ACHN (cell line): ENCODE measurements at places on chromosomes 2 and 18.

- DNase-seq: no peak
These were observed 666.8 kb downstream of the ARHGAP15 start for GRCh38 chr2:143796051-143796450.

- no peak for DNase-seq
These were observed 40.9 kb downstream of the SCN9A start for GRCh38 chr2:166334805-166335204.

DNA sequence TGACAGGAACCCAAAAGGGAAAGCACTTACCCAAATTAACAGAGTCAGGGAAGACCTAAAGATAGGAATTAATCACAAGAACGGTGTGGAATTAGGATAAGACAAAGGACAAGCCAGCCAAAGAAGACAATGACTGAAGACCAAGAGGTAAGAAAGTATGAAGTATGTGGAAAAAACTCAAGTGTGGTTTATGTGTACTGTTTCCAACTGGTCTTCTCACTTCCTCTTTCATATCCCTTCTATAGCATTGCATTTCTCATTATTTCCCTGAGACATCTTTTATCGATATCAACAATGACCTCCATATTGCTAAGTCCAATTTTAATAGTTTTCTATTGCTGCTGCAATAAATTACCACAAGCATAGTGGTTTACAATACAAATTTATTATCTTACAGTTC is 313.5 kb upstream of the SLC39A10 start:
- no peak for DNase-seq

DNA sequence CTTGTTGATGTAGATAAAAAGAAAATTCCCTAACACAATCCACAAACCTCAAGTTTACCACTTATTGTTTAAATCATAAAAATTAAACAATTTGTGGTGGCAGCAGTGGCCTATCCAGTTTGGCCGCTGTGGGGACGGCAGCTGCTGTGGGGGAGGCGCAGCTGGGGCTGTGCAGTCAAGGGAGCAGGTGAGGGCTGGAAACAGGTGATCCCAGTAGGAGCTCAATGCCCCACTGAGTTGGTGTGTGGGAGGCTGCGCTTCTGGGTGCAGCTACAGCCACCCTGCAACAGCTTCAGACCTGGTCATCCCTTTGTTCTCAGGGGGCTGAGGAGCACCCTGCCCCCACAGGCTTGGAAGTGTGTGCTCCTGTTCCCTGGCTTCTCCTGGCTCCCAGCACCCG is 266.0 kb upstream of the FSIP2 start:
- DNase-seq: no peak

- DNase-seq: no peak
These were observed 297.2 kb downstream of the NDUFA10 start for GRCh38 chr2:239727776-239728600.

- DNase-seq: no peak
These were observed 3.1 kb upstream of the MFSD6 start for GRCh38 chr2:190405070-190405469.

- peak; percentile 40 for DNase-seq
These were observed 66.5 kb downstream of the CLHC1 start for GRCh38 chr2:55165626-55166025.

GRCh38 chr2:207871911-207872310 is 102.2 kb upstream of the FZD5 start:
- no peak for DNase-seq

DNA sequence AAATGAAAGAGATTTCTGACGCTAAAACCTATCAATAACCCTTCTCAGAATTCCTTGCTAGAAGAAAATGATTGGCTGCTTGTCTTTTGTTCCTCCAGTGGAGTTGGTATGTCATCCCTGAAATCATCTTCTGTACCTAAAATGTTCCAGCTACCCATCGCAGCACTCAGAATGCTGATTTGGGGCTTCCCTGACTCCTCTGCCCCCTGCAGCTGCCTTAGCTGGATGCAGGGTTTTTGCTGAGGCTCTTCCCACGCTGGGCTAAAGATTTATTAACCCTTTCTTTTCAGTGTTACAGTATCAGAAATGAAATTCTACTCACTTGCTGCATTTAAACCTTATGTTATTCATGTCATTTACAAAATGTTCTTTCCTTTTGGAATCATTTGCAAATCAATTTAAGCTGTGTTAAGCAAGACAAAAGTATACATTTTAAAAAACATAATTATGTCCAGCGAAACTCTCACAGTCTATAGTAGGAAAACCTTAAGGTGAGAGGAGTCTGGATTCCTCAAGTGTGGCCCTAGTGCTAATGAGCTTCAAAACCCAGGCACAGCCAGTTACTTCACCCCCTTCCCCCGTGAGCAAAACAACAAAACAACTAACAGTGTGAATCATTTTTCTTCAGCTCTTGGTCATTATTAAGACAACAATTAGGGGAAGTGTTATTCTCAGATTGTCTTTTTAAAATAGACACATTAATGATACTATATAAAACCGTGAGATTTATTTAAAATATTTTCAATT is 32.8 kb downstream of the PKP4 start:
- no peak for DNase-seq

DNA sequence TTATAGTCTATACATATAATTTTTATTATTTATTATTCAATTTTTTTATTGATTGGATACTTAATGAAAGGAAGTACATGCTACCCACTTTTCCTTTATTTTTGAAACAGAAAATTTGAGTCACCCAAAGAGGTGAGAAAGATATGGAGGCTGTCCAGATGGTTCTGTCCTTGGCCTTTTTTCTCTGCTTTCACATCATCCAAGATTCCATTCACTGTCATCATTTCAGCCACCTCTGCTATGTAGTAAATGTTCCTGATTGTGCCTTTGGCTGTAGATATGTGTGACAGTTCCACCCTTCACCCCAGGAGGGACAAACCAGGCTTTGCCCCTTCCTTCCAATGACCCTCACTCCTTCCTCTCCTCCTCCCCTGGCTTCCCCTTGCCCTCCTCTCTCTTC is 675.7 kb upstream of the ID2 start:
- no peak for DNase-seq

GRCh38 chr2:160905862-160906261 is 254.4 kb upstream of the TANK start:
- DNase-seq: no peak

DNA sequence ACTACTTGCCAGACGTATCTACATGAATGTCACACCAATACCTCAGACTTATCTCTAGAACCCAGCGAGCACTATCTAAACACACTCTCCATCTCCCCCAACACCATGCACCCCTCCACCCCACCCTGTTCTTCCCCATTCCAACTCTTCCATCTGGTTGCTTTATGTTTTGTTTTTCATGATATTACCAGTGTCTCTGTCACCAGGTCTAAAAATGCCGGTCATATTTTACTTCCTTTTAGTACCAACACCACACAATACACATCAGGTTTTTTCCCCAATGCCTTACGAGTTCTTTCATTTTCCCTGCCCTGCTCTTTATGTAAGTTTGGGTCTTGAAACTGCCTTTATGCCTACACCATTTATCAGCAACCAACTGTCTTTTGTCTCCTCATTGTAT is 10.2 kb upstream of the ITGA4 start:
- DNase-seq: no peak

DNA sequence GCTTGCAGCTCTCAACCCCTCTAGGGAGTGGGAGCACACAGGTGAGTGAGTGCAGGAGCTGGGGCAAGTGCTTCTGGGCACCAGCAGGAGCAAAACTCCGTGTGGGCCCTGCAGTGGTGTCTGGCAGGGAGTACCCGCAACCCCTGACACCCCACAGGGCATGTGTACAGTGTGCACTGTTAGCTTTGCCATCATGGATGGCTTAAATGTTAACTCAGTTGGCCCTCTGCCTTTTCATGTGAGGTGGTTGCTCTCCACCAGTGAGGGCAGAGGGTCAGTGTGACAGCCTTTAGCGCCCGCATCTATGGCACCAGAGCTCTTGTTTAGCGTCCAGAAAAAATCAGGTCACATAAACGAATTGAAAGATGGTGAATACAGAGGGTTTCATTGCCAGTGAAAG is 92.7 kb downstream of the TPGS2 start:
- no peak for DNase-seq

- DNase-seq: no peak
These were observed 141.2 kb upstream of the TACR1 start for GRCh38 chr2:75340560-75340959.

DNA sequence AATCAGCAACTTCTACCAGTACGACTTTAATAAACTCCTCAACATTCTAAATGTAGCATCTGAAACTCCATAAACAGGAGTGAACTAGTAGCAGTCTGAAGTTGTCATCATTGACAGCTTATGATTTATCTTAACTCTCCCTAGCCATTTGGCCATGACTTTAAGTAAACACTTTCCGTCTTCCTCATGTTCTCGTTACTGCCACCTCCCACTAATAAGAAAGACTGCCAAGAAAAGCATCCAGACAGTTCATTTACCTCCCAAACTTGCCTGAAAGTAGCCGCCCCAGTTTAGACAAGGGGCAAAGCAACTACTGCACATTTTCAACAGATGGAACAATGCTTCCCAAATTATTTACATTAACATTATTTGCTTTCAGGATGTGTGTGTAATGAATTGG is 287.5 kb downstream of the OSR1 start:
- no peak for DNase-seq

DNA sequence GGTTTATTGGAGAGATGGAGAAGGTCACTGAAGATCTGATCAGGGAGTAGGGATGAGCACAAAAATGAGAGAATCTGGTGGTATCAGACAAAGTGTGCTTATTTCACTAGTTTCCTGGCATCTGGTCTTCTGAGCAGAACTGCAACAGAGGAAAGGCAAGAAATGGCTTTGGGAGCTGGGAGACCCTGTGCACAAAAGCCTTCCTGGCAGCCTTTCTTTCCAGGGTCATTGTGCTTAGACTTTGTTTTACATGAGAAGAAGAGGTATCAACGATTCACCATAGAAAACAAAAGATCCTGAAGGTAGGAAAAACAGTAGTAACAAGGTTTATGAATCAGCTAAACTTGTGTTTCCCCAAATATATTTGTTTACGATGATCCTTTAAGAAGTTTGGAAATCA is 162.9 kb downstream of the CNTNAP5 start:
- no peak for DNase-seq

DNA sequence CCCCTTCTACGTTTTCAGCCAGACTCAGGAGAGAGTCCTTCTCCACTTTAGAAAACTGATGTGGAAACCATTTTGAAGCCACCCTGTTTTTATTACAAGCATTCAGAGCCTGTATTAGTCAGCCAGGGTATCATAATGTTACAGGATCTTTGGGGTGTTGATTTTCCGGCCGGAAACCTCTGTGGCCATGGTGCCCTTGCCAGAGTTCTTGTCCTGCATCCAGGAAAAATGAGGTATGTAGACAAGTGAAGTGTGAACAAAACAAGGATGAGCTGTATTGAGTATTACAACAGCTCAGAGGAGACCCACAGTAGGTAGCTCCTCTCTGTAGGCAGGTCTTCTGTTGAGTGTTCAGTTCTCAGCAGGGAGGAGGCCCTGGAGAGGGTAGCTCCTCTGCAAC is 241.0 kb upstream of the COPS8 start:
- no peak for DNase-seq

- no peak for DNase-seq
These were observed 147.7 kb upstream of the DPP10 start for GRCh38 chr2:114294741-114295140.

DNA sequence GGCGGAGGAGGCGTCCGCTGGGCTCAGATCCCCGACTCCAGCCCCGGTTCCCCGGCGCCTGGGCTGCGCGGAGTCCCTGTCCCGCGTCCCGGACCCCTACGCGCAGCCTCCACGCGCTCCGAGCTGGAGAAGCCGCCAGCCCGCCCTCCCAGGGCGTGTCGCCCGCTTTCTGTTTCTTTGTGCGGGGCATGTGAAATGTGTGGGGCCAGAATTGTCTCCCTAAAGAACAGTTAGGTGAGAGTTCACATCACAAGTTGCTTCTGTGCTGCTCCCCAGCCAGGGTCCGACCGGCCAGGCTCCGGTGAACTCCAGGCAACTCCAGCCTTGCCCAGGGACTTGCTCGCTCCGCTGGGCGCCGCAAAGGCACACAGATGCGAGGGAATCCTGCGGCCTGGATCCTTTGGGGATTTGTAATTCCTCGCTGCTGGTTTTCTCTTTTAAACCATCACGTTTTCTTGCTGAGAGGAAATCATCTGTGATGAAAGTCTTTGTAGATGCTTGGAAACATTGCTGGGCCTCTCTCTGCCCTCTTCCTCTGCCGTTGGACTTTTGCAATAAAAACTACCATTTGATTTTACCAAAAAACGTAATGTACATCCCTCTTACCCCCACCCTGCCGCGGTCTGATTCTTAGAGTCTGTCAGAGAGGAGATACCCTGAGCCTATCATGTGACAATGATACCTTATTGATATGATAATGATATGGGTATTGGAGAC is 631 bp downstream of the GYPC start:
- DNase-seq: peak; percentile 43

DNA sequence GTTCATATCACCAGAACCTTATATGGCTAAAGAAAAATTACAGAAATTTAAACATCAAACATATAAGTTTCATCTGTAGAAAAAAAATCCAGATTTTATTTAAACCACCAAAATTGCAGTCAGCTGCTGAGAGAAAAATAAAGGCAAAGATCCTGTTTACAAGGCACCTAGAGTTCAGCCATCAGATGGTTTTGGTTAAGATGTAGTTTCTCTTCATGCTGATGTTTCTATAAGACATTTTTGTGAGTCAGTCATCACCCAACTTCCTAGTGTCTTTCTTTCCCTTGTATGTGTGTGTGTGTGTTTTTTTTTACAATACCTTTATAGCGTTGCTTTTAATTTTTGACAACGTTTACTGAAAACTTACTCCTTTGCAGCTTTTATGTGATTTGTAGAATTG is 26.1 kb upstream of the MMADHC start:
- DNase-seq: no peak

- no peak for DNase-seq
These were observed 136.4 kb downstream of the LRP2 start for GRCh38 chr2:169225906-169226305.

DNA sequence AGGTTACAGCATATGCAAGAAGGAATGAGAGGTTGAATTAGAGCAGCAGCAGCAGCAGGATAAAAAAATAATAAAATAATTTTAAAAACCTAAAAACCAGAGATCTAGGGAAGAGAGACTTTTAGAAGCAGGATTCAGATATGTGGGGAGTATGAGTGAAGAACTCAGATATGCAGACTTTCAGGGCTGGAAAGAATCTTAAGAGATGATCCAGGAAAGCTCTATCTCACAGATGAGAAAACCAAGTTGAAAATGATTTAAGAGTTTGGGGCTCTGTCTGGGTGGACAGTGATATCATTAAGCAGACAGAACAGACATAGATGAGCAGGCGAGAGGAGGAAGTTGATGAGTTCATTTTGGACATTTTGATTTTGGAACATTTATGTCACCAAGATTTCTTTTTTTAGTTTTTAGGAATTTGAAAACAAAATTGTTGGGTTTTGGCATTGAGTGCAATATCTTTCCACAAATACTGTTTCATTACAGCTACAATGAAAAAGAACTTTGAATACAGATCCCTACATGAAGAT is 31.8 kb downstream of the BCL2 start:
- no peak for DNase-seq

GRCh38 chr2:44052584-44052983 is 56.8 kb upstream of the LRPPRC start:
- DNase-seq: no peak

- no peak for DNase-seq
These were observed 151.2 kb downstream of the UBE2E3 start for GRCh38 chr2:181131584-181131983.
